Stimulated activated CD8-positive, alpha-beta memory T cell treated with anti-CD3 and anti-CD28 coated beads, Interleukin-4, amount 100 ng/mL, for 24 hours (primary cell): ENCODE measurements at places on chromosomes 1 and 21.

DNA sequence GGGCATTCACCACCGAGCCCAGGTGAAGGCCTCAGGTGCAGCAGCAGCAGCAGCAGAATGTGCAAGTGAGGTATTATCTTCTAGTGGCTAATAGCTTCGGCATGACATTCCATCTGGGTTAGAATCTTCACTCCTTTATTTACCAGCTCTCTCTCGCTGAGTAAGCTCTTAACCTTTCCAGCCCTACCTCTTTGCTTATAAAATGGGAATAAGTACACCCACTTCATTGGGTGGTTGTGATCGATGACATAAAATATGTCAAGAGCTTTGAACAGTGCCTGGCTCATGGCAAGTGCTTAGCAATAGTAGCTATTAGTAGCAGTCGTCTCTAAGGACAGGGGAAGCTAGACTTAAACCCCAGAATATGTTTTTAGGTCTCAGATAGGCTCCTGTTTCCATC is 149.5 kb downstream of the NOS1AP start:
- DNase-seq = no peak

- no peak for DNase-seq
These were observed 605.7 kb downstream of the MATN1 start for GRCh38 chr1:30117685-30118084.

DNA sequence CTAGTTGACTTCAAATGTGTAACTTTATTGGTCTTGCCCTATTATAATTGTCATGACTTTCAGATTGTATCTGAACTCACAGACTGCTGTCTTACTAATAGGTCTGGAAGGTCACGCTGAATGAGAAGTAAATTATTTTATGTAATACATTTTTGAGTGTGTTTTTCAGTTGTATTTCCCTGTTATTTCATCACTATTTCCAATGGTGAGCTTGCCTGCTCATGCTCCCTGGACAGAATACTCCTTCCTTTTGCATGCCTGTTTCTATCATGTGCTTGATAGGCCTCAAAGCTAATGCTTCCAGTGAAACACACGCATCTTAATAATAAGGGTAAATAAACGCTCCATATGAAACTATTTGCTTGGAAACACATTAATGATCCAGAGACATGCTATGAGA is 7.3 kb downstream of the RGS4 start:
- DNase-seq = no peak

DNA sequence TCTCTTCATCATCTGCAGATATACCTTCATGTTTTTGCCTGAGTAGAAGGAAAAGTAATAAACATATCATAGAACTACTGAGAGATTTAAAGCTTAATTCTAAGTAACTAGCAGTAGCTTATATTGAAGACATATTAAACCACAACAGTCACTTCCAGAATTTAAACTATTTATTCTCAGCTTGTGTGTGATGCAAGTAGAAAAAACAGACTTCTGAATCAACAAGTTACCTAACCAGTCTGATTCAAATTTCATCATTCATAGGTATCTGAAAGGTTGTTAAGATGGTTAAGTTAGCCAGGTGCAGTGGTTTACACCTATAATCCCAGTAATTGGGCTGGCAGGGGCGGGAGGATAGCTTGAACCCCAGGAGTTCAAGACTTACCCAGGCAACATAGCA is 41.9 kb downstream of the SPAG17 start:
- DNase-seq = no peak

DNA sequence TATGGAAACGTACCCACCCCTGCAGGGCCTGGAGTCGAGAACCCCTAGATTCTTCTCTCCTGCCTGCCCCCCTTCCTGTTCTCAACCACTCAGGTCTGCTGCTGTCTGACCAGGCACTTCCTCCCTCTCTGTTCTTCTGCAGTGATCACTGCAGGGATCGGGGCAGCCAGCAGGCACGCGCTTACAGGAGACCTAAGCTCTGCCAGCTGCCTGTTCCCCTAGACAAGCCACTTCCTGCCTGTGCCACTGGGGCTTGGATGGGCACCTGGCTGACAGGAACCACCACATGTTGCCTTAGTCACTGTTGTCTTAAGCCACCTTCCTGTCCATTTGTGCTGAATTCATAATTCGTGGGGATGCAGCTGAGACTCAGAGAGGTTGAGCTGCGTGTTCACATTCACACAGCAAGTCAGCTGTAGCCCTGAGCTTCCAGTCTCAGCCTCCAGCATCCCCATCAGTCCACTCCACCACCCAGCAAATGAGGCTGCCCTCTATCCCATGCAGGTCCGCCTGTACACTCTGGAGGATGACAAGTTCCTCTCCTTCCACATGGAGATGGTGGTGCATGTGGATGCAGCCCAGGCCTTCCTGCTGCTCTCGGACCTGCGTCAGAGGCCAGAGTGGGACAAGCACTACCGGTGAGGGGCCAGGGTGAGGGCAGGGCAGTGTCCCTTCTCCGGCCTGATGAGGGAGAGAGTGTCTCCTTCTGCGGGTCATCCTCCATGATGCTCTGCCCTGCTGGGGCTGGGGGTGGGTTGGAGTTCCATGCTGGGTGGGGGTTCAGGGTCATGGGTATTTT is 18.6 kb downstream of the FAM151A start:
- peak; percentile 1 for DNase-seq

DNA sequence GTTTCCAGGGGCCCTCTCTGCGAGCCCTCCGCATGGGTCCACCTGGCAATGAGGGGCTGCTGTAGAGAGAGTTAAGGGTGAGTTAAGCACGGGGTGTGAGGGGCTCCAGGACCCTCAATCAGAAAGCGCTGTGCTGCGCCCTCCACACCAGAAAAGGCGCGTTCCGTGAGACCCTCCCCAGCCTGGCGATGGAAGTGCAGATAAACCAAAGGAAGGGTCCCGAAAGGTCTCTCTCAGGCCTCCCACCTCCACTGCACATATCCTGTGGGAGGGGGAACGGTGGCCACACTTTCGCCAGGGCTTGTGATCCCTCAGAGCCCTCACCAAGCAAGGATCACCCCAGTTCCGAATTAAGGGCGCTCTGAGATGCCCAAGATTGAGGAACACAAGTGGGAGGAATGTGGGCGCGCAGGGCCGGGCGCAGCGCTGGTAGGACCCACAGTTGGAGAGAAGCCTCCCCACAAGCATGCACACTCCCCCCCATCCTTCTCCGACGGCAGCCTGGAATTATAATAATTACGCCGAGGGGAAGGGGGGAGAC is 1.1 kb downstream of the WNT3A start:
- DNase-seq = no peak

DNA sequence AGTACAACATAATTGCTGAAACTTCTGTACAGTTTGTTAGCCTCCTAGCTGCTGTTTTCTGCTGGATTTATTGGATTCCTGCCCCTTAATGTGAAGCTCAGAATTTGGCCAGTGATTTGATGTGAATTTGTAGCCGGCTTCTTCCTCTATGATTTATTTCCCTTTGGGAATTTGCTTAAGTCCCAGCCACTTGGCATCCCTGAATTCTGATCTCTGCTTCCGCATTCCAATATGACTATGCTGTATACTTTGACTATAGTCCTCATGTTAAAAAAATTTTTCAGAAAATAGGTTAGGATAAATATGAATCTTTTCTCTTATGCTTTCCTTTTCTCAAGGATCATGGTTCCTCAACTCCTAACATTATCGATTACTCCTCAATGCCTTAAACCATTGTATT is 12.4 kb upstream of the LRIF1 start:
- no peak for DNase-seq

- no peak for DNase-seq
These were observed 52.3 kb upstream of the SIPA1L2 start for GRCh38 chr1:232682248-232682647.

- no peak for DNase-seq
These were observed 173.0 kb downstream of the NFIA start for GRCh38 chr1:61255358-61255703.

DNA sequence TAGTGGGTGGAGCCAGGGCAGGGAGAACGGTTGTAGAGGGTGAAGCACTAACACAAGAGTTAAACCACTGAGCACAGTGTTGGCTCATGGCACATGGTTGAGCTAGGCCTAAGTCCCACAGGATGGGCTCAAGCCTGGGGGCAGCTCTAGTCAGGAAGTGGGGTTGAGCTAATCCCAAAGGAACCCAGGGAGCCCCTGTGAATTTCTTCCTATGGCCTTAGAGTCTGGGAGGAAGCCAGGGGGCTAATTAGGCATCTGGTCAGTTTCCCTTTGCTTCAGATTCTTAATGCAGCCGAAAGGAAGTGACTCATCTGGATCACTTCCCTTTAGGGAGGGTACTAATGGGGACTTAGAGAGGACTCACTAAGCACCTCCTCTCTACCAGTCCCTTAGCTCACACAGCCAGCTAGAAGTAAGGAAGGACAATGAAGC is 10.1 kb downstream of the CFAP45 start:
- DNase-seq = no peak

GRCh38 chr1:51708911-51709760 is 92.2 kb downstream of the OSBPL9 start:
- no peak for DNase-seq

- DNase-seq = no peak
These were observed 1.5 kb downstream of the S100PBP start for GRCh38 chr1:32818804-32819541.
